ENCODE measurements at places on chromosomes 2 and 18.
A peak's percentile ranks its signal among the peaks of the same experiment; 100 is the strongest.

DNA sequence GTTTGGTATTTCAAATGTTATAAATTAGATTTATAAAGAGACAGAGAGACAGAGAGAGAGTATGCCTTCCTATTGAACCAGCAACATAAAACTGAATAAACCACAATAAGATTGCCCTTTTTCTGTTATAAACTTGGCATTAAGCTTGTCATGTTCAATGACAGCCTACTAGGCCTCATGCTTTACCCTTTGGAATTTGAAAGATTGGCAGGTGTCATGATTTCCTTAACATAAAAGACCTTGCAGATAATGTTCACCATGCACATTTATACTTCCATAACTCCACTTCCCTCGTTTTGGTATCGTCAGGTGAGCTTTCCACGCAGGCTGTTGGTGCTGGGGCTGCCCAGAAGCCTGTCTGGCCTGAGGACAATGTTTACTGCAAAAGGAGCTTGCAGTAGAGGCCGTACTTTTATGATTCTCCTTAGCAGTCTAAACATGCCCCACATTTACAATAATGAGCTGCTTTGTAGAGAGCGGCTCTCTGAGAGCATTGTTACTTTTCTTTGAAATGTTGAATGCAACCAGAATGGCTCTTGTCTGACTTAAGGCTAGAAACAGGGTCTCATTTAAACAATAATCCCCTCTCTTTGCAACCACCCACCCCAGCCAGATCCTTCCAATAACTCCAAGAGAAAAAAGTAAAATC lies 379.1 kb upstream of the ATP5MC3 start:
- no peak for DNase-seq

- DNase-seq = peak; percentile 92
Measured at GRCh38 chr2:203583701-203584100, 48.6 kb upstream of the RAPH1 start.

DNA sequence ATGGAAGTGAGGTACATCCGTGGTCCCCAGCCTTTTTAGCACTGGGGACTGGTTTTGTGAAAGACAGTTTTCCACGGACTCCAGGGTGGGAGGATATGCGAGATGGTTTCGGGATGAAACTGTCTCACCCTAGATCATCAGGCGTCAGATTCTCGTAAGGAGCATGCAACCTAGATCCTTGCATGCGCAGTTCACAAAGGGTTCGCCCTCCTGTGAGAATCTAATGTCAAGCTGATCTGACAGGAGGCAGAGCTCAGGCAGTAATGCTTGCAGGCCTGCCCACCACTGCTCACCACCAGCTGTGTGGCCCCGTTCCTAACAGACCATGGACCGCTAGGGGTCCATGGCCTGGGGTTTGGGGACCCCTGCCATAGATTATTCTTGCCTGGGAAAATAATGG lies 11.6 kb downstream of the B3GNT2 start:
- no peak for DNase-seq

GRCh38 chr2:224171226-224171625 lies 132.1 kb upstream of the SERPINE2 start:
- DNase-seq = no peak

- no peak for DNase-seq
Measured at GRCh38 chr2:144592500-144593256, 72.8 kb upstream of the ZEB2 start.

- DNase-seq = no peak
Measured at GRCh38 chr2:128258218-128258617, 60.5 kb downstream of the HS6ST1 start.

GRCh38 chr2:37454851-37455762 lies 110.7 kb downstream of the QPCT start:
- DNase-seq = peak; percentile 56

GRCh38 chr2:117850015-117850414 lies 35.5 kb downstream of the DDX18 start:
- no peak for DNase-seq

DNA sequence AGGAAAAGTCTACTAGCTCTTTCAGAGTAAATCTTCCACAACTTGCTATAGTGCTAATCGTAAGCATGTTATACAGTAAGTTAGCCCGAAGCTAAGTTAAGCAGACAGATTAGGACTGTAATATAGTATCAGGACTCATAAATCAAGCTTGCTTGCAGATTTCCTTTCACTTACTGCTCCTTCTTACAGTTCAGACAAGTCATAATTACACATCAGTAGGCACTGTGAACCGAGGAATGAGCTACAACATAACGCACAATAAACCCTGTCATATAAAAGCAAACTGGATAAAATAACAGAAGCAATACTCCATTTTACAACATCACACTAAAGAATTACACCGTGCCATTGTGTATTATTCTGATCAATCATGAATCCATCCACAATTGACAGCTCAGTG lies 832.6 kb upstream of the ZEB2 start:
- DNase-seq = no peak

GRCh38 chr2:18178736-18179349 lies 300.4 kb downstream of the KCNS3 start:
- peak; percentile 43 for DNase-seq

GRCh38 chr2:70930371-70931329 lies 5.0 kb upstream of the ATP6V1B1 start:
- DNase-seq = no peak

All from astrocyte (in vitro differentiated cells and primary cell).